ENCODE measurements at places on chromosomes 12 and 14.

- peak overlapping the region; percentile 100 for H3K27ac ChIP-seq
- no peaks in the 10 kb centered on the region for H3K27me3 ChIP-seq
- peaks cover 8% of the 10 kb centered on the region for H3K36me3 ChIP-seq
- DNase-seq = no peak
- H3K4me1 ChIP-seq = peaks cover 69% of the 10 kb centered on the region
These were observed 7.1 kb downstream of the RHOF start for GRCh38 chr12:121786440-121786825.

GRCh38 chr12:1662761-1663439, 28.0 kb upstream of the ADIPOR2 start:
- DNase-seq = peak; percentile 26
- H3K4me1 ChIP-seq = peaks cover 23% of the 10 kb centered on the region
- H3K36me3 ChIP-seq = peaks cover 2% of the 10 kb centered on the region
- H3K27ac ChIP-seq = no peak overlapping the region
- no peaks in the 10 kb centered on the region for H3K27me3 ChIP-seq

DNA sequence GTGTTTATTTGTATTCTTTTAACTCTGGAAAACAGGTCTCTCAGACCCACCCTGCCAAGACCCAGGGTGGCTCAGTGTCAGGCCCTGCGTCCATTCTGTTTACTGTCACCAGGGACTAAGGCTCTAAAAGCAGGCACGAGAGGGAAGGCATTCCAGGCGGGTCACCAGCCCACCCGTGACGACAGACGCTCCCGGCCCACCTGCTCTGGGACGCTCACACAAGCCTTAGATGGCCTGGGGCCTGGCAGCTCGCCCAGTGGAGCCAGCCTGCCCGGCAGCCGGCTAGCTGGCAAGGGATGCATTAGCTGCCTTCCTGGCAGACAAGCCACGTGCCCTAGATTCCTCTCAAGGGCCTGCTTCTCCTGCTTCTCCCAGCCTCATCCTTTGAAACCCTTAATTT, 9.2 kb upstream of the NUAK1 start:
- no peak overlapping the region for H3K4me3 ChIP-seq
- no peaks in the 10 kb centered on the region for H3K36me3 ChIP-seq
- peaks cover 62% of the 10 kb centered on the region for H3K27me3 ChIP-seq
- H3K4me1 ChIP-seq = peaks cover 2% of the 10 kb centered on the region
- DNase-seq = no peak

DNA sequence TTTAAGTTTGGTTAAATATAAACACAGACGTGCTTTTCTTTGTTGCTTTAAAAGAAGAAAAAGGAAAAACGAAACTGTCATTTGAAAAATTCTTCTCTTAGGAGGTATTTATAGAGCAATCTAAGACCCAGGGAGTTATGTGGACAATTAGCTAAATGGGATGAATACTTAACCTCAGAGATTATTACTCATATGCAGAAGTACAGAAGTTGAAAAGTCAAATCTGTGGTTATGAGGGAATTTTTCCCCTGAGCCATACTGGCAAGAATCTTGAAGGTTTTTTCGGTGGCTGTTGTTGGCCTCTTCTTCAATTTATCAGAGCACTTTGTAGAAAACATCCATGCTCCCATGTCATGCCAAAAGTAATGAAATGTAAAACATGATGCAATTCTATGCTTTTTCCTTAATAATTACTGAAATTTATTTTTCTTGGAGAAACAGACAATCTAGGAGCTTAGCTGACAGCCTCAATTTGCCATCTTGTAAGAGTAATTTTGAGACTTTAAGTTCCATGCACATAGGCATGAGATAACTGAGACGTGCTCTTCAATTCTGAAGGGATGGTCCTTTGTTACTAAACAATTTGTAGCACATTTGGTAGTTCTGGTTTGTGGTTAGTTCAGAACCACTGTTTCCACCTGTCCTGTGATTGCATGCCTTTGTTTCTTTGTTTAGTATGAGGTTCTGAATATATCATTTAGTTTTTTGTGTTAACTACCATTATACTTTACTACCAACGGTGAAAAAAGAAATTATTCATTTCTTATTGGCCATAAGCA, 126.6 kb downstream of the BCAT1 start:
- DNase-seq = no peak
- peak overlapping the region; percentile 58 for H3K4me3 ChIP-seq
- H3K4me1 ChIP-seq = peaks cover 13% of the 10 kb centered on the region
- no peaks in the 10 kb centered on the region for H3K36me3 ChIP-seq
- no peak overlapping the region for H3K27ac ChIP-seq

GRCh38 chr12:9133216-9133916, 17.6 kb upstream of the A2M start:
- H3K36me3 ChIP-seq = peaks cover 5% of the 10 kb centered on the region
- H3K4me1 ChIP-seq = peaks cover 5% of the 10 kb centered on the region
- H3K27me3 ChIP-seq = no peaks in the 10 kb centered on the region
- no peak for DNase-seq
- H3K27ac ChIP-seq = no peak overlapping the region
- H3K4me3 ChIP-seq = no peak overlapping the region

- H3K4me3 ChIP-seq = no peak overlapping the region
- no peaks in the 10 kb centered on the region for H3K36me3 ChIP-seq
- H3K27ac ChIP-seq = no peak overlapping the region
- no peaks in the 10 kb centered on the region for H3K4me1 ChIP-seq
These were observed 50.1 kb upstream of the RERGL start for GRCh38 chr12:18139989-18140596.

GRCh38 chr14:19873178-19873577, 1.8 kb upstream of the OR4K2 start:
- H3K27ac ChIP-seq = no peak overlapping the region
- H3K36me3 ChIP-seq = no peaks in the 10 kb centered on the region
- no peak for DNase-seq
- H3K4me3 ChIP-seq = no peak overlapping the region
- peaks cover 4% of the 10 kb centered on the region for H3K4me1 ChIP-seq
- H3K27me3 ChIP-seq = no peaks in the 10 kb centered on the region

DNA sequence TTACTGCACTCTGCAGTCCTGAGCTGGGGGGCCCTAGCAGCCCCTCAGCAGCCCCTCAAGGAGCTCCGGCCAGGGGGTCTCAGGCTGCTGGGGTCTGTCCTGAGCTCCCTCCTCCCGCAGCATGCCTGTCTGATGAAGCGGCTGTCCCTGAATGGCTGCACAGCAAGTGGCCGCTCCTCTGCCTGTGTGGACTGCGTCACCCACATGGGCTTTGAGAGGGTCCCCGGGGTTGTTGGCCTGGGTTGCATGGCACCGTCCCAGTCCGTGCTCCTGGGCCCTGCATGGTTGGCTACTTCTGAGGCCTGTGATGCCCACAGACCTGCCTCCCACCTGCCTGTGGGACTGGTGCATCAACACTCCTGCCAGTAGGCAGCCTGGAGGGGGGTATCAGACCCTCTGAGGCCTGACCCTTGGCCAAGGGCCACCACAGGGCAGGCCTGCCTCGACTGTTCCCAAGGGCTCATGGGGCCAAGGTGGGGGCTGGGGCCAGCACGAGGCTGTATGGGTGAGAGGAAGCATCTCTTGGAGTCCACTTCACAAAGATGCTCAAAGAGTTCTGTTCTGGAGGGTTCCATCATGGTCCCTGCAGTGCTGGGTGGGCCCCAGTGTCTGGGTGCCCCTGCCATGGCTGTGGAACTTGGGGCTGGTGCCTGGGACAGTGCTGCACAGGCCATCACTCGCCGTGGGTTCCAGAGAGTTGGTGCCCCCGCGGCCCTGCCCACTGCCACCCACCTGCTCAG, 12.2 kb downstream of the CEP170B start:
- no peaks in the 10 kb centered on the region for H3K36me3 ChIP-seq
- no peaks in the 10 kb centered on the region for H3K27me3 ChIP-seq
- H3K4me1 ChIP-seq = peaks cover 13% of the 10 kb centered on the region
- H3K27ac ChIP-seq = no peak overlapping the region
- no peak overlapping the region for H3K4me3 ChIP-seq

DNA sequence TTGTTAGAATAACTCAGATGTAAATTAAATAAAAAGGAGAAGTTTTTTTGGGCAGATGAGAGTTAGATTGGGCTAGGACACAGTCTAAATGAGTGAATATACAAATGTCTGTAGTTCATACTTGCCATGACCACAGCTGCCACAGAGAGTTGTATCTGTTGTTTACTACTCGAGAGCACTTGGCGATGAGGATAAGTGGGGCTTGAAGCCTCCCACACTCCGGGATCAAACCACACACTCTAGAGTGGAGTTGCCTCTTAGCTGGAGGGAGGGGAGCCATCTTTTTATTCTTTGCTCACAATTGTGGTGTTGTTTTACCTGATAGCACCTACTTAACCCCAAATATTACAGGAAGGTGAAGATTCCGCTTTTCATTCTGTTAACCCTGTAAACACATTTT, 27.5 kb downstream of the BEST3 start:
- H3K27me3 ChIP-seq = peaks cover 7% of the 10 kb centered on the region
- DNase-seq = no peak
- no peaks in the 10 kb centered on the region for H3K36me3 ChIP-seq
- H3K4me1 ChIP-seq = no peaks in the 10 kb centered on the region
- H3K4me3 ChIP-seq = no peak overlapping the region

DNA sequence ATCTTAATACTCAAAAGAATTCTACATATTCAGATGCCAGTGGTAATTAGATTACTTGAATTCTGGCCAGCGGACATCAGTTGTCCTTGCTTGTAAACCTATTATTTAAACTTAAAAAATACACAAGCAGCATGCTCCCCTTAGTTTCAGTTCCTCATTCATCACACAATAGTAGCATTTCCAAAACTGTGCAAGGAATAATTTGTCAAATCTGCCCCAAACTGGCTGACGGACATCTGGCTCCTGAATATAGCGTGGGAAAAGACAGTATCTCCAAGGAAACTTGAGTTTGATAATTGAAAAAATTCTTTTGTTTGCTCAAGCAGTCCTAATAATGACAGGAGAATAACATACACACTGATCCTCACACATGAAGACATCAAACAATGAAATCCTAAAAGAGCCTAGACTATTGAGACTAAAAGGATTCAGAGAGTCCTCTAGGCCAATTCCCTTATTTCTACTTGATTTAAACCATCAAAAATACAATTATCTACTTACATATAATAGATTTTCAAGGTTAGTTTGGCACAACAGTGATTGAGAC, 90.4 kb downstream of the KIF21A start:
- H3K4me1 ChIP-seq = no peaks in the 10 kb centered on the region
- peaks cover 8% of the 10 kb centered on the region for H3K36me3 ChIP-seq
- H3K27me3 ChIP-seq = no peaks in the 10 kb centered on the region
- H3K27ac ChIP-seq = no peak overlapping the region
- DNase-seq = no peak
- no peak overlapping the region for H3K4me3 ChIP-seq

GRCh38 chr12:62839869-62840660, 94.9 kb downstream of the PPM1H start:
- H3K36me3 ChIP-seq = no peaks in the 10 kb centered on the region
- H3K4me1 ChIP-seq = no peaks in the 10 kb centered on the region
- no peak overlapping the region for H3K27ac ChIP-seq
- H3K27me3 ChIP-seq = peaks cover 22% of the 10 kb centered on the region
- H3K4me3 ChIP-seq = no peak overlapping the region

DNA sequence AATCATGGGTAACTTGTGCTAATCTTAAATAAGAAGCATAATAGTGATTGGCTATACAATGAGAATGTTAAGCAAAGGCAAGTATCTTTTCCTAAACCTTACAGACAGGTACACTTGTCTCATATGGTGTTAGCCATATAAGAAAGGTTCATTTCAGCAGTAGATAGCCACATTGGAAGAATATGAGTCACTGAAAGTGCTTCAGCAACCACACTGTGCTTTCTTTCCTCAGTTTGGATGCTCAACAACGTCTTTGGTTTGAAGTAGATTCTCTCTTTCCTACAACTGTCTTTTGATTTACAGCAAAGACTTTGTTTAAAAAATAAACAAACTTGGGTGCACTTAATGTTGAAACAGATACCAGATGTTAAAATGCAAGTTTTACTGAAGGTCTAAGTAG, 8.9 kb downstream of the DDHD1 start:
- peaks cover 4% of the 10 kb centered on the region for H3K36me3 ChIP-seq
- H3K27ac ChIP-seq = no peak overlapping the region
- no peak overlapping the region for H3K4me3 ChIP-seq
- no peaks in the 10 kb centered on the region for H3K27me3 ChIP-seq

- DNase-seq = no peak
- H3K4me3 ChIP-seq = no peak overlapping the region
- H3K27ac ChIP-seq = peak overlapping the region; percentile 73
- peaks cover 2% of the 10 kb centered on the region for H3K36me3 ChIP-seq
- no peaks in the 10 kb centered on the region for H3K27me3 ChIP-seq
- peaks cover 18% of the 10 kb centered on the region for H3K4me1 ChIP-seq
These were observed 12.9 kb upstream of the ORAI1 start for GRCh38 chr12:121613462-121613861.

GRCh38 chr12:104011253-104011652, 38.7 kb downstream of the GLT8D2 start:
- no peak overlapping the region for H3K4me3 ChIP-seq
- no peak for DNase-seq
- peaks cover 7% of the 10 kb centered on the region for H3K36me3 ChIP-seq
- H3K27ac ChIP-seq = no peak overlapping the region
- H3K27me3 ChIP-seq = peaks cover 34% of the 10 kb centered on the region
- H3K4me1 ChIP-seq = no peaks in the 10 kb centered on the region

- no peaks in the 10 kb centered on the region for H3K36me3 ChIP-seq
- no peak overlapping the region for H3K4me3 ChIP-seq
- no peak for DNase-seq
- peaks cover 45% of the 10 kb centered on the region for H3K4me1 ChIP-seq
- H3K27me3 ChIP-seq = peaks cover 19% of the 10 kb centered on the region
- H3K27ac ChIP-seq = peak overlapping the region; percentile 29
These were observed 5.7 kb downstream of the ADCY4 start for GRCh38 chr14:24329073-24329663.

DNA sequence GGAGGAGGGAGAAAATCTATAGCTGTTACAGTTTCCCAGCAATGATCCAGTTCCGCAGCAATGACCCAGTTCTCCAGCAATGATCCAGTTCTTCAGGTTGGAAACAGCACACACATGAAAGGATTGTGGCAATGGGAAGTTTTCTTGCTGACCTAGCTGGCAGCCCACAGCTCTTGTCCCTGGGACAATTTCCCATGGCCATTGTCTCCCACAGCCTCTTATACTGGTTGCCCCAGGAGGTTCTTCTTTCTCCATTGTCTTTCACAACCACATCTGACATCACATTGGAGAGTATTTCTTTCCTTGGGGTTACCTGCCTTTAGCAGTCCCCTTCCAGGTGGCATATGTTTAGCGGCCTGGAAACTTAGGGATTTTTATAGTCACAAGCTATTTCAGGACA, 209.8 kb upstream of the PLEKHG7 start:
- H3K4me1 ChIP-seq = no peaks in the 10 kb centered on the region
- no peak overlapping the region for H3K4me3 ChIP-seq
